ENCODE measurements at places on chromosomes 3 and 15.

- no peak for DNase-seq
These were observed 54.6 kb upstream of the VILL start for GRCh38 chr3:37935756-37936666.

GRCh38 chr3:42749753-42750231, 23.3 kb downstream of the CCDC13 start:
- DNase-seq = no peak

- DNase-seq = no peak
These were observed at the start of gene ADAMTSL3 for GRCh38 chr15:83653639-83654378. Gene ADAMTSL3 (plus strand): TSS chr15:83654123. CDS start chr15:83655762, 1,639 bp downstream.

- DNase-seq = no peak
These were observed 123.0 kb downstream of the PTPRG start for GRCh38 chr3:61684386-61684785.

DNA sequence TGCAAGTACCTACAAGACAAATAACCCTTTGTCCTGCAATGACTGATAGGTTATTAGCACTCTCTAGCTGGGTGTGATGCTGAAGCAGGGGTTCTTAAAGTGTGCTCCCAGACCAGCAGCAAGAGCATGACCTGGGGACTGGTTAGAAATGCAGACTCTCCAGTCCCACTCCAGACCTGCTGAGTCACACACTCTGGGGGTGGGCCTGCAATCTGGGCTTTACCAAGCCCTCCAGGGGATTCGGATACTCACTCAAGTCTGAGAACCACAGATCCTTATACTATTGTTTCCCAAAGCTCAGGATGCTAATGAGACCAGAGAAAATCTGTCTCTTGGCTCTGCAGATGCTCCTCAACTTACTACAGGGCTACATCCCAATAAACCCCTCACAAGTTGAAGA, 142.1 kb upstream of the RAD18 start:
- no peak for DNase-seq

DNA sequence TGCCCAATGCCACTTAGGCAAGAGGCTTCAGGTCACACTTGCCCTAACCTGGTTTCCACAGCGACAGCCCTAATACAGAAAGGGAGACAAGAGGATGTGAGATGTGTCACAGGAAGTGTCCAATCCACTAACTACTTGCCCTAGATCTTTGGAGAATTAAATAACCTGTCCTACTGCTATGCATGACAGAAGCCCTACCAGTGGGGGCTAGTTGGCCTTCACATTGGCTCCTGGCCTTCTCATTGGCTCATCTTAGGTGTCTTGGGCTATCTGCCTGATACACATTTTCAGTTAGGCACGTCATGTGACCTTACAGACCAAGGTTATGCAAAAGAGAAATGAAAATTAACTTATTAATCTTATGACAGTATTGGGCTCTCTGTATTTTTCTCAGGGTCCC, 449.9 kb downstream of the FHIT start:
- DNase-seq = no peak

DNA sequence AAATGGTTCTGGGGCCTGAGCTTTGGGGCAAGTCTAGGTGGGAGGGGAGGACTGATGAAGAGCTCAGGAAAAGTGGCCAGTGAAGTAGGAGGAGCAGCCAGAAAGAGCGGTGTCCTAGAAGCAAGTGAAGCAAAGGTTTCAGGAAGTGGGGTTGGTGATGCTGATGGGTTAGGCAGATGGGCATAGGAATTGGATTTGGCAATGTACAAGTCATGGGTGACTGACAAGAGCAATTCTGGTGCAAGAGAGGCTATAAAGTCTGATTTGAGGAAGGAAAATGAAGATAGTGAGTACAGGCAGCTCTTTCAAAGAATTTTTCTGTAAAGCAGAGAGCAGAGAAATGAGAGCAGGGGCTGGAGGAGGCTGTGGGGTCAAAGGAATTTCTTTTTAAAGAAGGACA, 19.7 kb downstream of the ALPK3 start:
- DNase-seq = no peak

- no peak for DNase-seq
These were observed 194.5 kb upstream of the GAP43 start for GRCh38 chr3:115428841-115429240.

- no peak for DNase-seq
These were observed 130.9 kb upstream of the ABI3BP start for GRCh38 chr3:101124125-101124524.

- DNase-seq = no peak
These were observed 14.0 kb upstream of the PLA2G4E start for GRCh38 chr15:42034628-42035434.

DNA sequence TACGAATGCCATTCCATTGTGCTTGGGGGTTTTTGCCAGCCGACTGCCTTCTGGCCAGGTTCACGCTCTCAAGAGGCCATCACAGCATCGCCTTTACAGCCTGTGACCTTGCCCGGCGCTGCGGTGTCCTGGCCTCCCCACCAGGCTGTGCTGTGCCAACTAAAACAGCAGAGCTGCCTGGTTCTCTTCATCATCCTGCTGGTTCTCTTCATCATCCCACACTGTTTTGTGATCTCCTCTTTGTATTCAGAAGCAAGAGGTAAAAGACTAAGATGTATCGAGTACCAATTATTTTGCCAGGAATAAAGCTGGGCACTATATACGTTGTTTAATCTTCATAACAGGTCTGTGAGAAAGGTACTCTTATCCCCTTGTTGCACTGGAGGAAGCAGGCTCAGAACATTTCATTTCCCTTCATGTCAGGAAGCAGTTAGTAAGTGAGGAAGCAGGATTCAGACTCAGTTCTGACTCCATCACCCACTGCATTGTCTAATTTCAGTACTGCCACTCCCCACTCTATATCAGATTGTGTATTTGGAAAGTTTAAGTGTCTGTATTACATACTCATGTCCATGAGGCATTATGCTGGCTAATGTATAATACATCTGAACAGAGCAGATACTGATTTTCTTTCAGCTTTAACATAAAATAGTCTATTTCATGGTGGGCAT, 92.7 kb downstream of the LRRC28 start:
- DNase-seq = no peak

DNA sequence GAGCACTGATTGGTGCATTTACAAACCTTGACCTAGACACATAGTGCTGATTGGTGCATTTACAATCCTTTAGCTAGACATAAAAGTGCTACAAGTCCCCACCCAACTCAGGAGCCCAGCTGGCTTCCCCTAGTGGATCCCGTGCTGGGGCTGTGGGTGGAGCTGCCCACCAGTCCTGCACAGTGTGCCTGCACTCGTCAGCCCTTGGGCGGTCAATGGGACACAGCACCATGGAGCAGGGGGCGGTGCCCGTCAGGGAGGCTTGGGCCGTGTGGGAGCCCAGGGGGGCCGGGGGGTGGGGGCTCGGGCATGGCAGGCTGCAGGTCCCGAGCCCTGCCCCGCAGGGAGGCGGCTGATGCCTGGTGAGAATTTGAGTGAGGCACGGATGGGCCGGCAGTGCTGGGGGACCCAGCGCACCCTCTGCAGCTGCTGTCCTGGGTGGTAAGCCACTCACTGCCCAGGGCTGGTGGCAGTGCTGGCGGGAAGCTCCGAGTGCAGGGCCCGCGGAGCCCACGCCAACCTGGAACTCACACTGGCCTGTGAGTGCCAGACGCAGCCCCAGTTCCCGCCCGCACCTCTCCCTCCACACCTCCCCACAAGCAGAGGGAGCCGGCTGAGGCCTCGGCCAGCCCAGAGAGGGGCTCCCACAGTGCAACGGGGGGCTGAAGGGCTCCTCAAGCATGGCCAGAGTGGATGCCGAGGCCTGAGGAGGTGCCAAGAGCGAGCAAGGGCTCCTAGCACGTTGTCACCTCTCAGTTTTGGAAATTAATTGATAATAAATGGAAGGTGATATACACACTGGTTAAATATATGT, 207.7 kb downstream of the RAP2B start:
- DNase-seq = no peak

DNA sequence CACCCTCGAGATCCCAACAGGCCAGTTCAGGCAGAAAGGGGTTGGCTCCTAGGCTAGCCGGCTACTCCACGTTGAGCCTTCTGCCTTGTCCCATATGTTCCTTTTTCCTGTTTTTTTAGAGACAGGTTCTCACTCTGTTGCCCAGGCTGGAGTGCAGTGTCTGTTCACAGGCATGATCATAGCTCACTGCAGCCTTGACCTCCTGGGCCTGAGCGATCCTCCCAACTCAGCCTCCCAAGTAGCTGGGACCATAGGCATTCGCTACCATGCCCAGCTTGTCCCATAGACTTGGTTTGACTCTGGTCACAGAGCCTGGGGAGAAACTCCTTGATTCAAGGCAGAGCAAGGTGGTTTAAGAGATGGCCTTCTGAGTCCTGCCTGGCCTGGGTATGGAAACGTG, 32.3 kb downstream of the ZNF710 start:
- no peak for DNase-seq

- DNase-seq = no peak
These were observed 128.0 kb upstream of the CBLB start for GRCh38 chr3:105996781-105997180.

GRCh38 chr15:36658898-36659639, 79.6 kb downstream of the CDIN1 start:
- no peak for DNase-seq

GRCh38 chr3:170128259-170128976, 53.1 kb downstream of the PHC3 start:
- no peak for DNase-seq

- no peak for DNase-seq
These were observed 45.4 kb upstream of the TSC22D2 start for GRCh38 chr3:150362515-150363302.

GRCh38 chr15:43913941-43914340, 87.1 kb downstream of the WDR76 start:
- no peak for DNase-seq

GRCh38 chr15:48602358-48603122, 43.0 kb downstream of the FBN1 start:
- DNase-seq = no peak
